ENCODE measurements at places on chromosomes 7 and 10. TPM values are rescaled to one million over a fixed set of nuclear protein-coding genes. Genes with fewer than 3 reads are reported as not detected.
A peak's percentile ranks its signal among the peaks of the same experiment; 100 is the strongest.

The FANK1 gene
- 2.8 TPM for polyA plus RNA-seq

- peak; percentile 44 for DNase-seq
Measured at GRCh38 chr10:62136931-62137330, 131.7 kb downstream of the RTKN2 start.

GRCh38 chr7:76066716-76067503, 19.0 kb downstream of the MDH2 start:
- DNase-seq: no peak

The SDK1 gene
- 2.2 TPM for polyA plus RNA-seq

DNA sequence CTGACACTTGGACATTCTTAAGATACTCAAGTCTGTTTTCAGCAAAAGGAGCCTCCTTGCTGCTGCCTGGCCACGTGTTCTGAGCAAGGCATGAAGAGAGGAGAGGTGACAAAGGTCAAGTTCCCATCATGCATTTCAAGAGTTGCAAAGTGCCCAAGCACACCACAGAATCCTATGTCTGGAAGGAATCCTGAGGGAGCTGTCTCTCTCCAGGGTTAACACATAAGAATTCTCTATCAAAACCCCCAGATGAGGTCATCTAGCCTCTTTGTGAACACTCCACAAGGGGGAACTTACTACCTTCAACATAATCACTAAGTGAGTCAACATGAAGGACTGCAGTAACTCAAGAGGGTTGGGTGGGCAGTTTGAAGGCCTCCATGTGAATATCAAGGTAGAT, 155.5 kb downstream of the RNF216 start:
- peak; percentile 74 for DNase-seq

GRCh38 chr7:109101332-109101731, 531.7 kb downstream of the DNAJB9 start:
- DNase-seq: no peak

The KCP gene
- 0.04 TPM for polyA plus RNA-seq

DNA sequence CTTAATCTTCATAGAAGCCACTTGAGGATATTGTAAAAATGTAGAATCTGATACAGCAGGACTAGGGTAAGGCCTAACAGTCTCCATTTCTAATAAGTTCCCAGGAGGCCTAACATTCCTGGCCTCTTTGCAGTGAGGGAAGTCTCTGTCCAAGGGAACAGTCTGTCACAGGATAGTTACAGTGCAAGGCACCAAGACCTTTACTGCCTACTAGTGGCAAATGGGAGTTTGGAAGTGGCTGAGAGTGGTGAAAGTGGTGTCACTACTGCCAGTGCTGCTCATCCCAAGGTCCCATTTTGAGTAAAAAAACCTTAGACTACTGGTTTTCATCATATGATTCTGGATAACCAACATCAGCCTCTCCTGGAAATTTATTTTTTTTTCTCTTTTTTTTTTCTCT, 619.5 kb upstream of the SEMA3D start:
- DNase-seq: no peak

DNA sequence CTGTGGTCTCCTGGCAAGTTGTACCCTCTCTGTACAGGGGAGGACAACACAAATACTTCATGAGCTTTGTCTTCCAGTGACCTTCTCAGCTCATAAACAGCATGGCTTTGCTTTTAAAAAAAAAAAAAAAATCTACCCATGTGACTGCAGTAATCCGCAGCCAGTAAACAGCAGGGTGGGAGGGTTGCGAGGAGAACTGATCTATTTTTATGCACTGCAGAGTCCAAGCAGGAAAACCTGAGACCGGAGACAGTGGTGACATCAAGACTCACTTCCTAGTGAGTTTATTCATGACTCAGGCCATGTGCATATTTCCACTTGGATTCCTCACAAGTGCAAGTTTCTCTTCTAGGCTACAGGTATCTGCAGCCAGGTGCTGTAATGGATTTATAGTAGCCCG, 127.9 kb downstream of the NRF1 start:
- peak; percentile 20 for DNase-seq

DNA sequence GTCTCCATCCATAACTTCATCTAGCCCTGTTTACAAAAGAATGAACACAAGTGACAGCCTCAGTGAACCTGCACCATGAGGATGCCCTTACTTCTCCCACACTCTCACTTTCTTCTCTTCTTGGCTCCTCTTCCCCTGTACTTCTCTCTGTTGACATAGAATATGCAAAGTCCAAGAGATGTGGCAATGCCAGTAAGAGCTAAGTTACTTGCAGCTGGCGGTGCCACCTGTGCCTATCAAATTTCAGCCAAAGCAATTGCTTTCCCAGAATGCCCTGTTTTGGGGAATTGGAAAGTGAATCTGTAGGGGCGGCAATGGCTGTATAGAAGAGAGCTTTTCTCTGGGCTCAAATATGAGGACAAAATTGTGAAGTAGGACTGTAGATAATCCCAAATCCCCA, 557.8 kb downstream of the AUTS2 start:
- no peak for DNase-seq

The UCMA gene
- polyA plus RNA-seq: not detected

GRCh38 chr7:75931680-75932079, 16.7 kb downstream of the POR start:
- DNase-seq: no peak

The OR13A1 gene
- polyA plus RNA-seq: not detected

Data from AG04450 (cell line).